Activated CD4-positive, alpha-beta T cell treated with anti-CD3 and anti-CD28 coated beads, Interleukin-10, Interleukin-2, amounts not matched to agents 100 ng/mL and 50 ng/mL, durations not matched to agents 16 hours and 8 hours (primary cell): ENCODE measurements at places on chromosomes 12 and 14.

DNA sequence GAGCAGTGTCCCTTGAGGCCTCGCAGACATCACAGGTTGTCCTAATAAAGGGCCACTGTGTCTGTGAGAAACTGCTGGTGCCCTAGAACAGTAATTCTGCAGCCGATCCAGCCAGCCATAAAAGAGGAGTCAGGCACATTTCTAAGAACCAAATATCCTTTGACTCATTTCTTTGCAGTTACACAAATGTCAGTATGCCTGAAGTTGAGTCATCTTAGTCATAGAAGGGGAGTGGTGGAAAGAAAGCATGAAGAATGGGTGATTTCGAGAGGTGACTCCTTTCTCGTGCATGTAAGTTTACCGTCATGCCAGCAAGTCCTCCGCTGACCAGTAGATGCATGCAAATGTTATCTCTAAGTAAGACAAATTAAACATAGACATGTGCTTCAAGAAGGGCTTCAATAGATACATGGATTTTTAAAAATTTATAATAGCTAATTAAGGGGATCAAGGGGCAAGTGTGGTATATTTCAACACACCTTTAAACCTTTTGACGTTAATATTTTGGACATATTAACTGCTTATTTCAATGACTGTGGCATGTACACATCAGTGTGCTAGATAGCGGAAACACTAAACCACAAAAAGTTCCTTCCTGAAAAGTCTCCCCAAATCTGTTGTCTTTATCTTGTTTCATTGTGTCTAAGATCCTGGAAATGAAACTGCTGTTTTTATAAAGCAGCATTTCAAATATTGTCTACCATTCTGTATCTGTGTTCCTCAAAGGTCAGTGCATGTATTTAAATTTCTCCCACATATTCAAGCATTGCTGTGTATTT is 497.4 kb downstream of the NPAS3 start:
- DNase-seq, result peak; percentile 75

DNA sequence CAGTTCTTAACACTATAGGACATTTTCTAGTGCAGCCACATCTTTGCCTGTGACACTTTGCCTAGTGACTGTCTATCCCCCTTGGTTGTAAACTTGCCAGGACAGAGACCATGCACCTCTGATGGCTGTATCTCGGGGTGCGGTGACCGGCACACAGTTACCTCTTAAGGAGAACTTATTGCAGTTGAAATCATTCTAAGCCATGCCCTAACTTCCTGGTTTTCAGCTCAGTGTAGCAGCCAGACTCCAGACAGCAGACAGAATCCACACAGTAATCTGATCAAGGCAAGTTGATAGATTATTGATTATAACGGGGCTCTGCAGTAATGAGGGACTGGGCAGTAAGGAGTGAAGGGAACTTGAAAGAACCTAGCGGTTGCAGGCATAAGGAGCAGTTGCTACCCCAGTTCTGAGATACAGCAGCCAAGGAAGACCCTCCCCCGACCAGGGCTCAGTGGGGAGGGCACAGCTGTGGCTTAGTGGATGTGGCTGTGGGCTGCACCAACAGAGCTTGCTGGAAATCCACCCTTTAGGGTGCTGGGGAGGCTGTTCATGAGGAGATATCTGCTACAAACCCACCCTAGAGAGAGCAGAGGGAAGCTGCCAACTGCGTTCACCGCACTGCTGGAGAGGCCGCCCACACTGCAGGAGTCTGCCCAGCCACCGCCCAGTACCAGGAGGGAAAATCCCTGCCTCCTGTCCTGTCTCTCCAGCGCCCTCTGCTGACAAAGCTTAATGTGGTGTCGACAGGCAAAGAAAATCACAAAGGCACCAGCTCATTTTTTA is 58.2 kb upstream of the BEGAIN start:
- DNase-seq, result peak; percentile 90

- DNase-seq, result no peak
These were observed 40.0 kb downstream of the SMUG1 start for GRCh38 chr12:54148560-54149429.

- peak; percentile 74 for DNase-seq
These were observed 1.1 kb upstream of the ARG2 start for GRCh38 chr14:67618617-67619063.

- peak; percentile 25 for DNase-seq
These were observed 105.0 kb downstream of the PPP2R5E start for GRCh38 chr14:63438065-63438757.

DNA sequence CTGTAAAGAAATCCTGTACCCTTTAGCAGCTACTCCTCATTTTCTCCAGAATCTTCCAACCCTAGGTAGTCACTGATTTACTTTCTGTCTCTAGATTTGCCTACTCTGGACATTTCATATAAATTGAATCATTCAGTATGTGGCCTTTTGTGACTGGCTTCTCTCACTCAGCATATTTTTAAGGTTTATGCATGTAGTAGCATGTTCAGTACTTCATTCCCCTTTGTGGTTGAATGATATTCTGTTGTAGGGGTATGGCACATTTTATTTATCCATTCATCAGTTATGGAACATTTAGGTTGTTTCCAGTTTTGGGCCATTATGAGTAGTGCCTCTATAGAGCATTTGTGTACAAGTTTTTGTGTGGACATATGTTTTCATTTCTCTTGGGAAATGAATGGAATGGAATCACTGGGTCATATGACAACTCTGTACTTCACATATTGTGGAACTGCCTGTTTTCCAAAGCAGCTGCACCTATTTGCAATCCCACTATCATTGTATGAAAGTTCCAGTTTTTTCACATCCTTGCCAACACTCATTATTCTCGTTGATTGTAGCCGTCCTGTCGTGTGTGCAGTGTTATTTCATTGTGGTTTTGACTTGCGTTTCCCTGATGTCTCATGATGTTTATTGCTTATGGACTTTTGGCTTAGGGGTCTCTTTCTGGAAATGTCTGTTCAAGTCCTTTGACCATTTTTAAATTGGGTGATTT is 57.2 kb downstream of the ATF7IP start:
- DNase-seq, result no peak

- no peak for DNase-seq
These were observed 71.4 kb upstream of the ACTN1 start for GRCh38 chr14:69050240-69051184.

GRCh38 chr14:105047283-105048016 is 17.8 kb downstream of the GPR132 start:
- peak; percentile 38 for DNase-seq

- no peak for DNase-seq
These were observed 14.5 kb upstream of the KRT83 start for GRCh38 chr12:52335598-52336262.

GRCh38 chr14:82422230-82422629 is 888.6 kb upstream of the SEL1L start:
- DNase-seq, result no peak

DNA sequence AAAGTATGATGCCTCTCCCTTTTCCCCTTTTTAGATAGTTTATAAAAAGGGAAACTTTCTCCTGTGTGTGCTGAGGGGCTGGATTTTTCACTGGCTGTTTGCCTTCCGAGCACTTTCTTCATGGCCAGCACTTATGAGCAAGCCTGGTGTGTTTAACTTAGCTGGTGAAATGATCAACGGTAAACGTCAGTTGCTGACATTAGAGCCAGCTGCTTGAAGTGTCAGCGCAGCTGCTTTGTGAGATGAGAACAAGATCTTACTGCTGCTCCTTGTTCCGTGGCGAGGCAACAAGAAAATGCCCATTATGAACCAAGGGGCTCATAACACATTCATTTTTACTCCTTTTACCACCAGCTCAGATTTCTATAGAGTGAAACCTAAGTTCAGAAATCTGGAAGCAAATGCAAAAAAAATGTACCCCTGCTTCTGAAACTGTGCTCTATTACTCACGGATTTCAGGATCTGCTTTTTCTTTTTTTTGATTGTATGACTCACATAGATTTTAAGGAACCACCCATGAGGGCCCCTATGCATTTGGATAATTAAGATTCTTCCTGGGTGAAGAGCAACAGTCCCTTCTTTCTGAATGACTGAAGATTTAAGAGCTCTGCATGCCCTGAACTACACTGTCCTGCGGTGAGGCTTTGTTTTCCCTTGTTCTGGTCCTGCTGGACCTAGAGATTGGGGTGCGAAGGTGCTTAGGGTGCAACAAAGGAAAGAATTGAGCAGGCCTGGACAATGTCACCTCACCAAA is 74.3 kb upstream of the CPM start:
- peak; percentile 10 for DNase-seq

DNA sequence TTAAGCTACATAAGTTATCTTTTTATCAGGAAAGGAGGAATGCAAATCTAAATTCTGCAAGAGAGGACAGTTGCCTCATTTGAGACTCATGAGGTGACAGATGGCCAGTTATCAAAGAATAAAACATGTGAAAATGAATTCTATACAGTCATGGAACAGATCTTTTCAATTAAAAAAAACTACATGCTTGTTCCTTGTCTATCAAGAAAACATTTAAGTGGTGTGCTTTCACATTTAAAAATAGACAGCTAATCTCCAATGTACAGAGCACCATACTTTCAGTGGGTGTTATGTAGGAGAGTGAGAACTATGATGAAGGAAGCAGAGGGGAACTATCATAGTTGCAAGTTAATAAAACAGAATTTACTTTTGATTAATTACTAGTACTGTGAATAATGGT is 76.7 kb upstream of the TTC7B start:
- DNase-seq, result no peak

- DNase-seq, result no peak
These were observed 28.3 kb downstream of the MDM1 start for GRCh38 chr12:68303850-68304249.

DNA sequence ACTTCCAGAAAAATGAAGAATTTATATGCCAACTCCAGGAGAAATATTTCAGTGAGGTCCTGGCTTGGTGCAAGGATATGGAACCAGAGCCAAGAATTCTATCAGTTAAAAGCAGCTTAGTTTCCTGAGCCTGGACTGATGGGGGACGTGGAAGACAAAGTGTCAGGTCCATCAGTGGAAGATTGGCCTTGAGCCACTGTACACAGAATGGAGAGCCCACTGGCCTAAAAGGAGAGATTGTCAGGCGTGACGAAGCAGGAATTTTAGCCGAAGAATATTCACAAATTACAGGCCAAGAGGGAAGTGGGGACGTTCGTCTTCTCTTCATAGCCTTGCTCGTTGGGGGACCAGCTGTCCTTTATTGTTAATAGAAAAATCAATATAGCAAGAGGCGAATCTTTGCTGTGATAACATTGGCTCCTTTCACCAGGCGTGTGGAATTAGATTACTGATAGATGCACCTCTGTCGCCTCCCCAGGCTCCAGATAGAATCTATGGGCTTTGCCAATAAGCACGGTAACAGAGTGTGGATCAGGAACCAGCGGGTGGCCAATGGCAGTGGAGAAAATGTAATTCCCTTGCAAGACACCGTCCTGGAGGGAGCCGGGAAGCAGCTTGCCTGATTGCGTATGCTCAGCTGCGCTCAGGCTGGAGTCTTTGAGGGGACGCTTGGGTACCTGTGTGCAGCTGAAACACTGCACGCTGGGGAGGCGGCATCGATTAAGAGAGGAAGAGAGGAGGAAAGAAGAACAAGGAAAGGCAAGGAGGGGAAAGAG is 56.4 kb downstream of the TMEM132C start:
- no peak for DNase-seq

- no peak for DNase-seq
These were observed 38.3 kb downstream of the NIN start for GRCh38 chr14:50792634-50793068.

DNA sequence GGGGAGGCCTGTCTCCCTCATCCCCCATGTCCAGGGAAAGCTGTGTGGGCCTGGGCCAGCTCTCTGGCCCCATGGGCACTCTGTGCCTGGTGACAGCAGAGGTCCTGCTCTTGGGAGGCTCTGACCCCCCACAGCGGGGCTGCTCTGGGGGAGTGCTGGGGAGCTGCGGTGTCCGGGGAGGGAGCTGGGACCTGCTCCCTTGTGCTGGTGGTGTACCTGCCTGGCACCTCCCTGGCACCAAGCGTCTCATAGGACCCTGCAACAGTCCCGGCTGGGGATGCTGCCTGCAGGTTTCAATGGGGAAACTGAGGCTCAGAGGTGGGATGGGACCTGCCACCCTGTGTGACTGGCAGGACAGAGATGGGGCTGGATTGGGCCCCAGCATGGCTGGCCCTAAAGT is 111.3 kb downstream of the KIF26A start:
- DNase-seq, result no peak
